Lung (tissue), 17 donors: ENCODE measurements at places on chromosomes 3 and 15.

DNA sequence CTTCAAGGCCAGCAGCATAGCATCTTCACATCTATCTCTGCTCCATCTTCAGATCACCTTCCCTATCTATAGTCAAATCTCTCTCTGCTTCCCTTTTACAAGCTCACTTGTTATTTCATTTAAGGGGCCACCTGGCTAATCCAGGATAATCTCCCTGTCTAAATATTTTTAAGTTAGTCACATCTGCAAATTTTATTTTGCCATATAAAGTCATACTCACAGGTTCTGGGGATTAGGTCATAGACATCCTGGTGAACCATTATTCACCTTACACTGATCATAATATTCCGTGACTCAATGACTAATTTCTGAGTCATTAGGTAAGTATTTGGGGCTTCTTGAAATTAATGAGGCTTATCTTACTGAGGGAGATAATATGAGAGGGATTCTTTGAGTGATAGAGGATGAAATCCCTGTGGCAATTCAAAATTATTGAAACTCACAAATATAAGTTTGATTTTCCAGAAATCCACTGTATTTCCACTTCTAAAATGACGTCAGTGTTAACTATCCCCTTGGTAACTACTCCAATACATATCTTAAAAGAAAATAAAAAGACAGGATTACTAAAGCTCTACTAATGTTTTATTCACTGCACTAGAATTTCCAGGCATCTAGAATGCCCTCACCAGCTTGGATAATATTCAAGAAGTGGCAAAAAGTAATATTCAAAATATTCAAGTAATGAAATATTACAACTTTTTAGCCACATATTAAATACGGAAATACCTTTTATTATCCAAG lies 93.7 kb upstream of the RBMS3 start:
- no peak for DNase-seq

DNA sequence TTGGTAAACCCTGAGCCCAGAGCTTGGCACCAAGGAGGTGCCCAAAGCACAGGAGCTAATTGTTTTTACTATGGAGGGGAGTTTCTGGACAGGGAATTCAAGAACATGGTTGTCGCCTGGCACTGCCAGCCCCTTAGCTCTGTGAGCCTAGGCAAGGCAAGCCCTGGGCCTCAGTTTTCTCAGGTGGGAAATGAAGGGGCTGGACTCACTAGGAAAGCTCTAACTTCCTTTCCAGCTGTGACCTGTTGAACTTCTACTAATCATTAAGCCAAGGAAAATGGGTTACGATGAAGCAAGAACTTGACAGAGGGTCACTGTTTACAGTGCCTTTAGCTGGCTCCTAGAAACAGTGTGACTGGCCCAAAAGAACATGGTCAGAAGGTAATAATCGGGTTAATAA lies 277.2 kb downstream of the SHQ1 start:
- DNase-seq: no peak

DNA sequence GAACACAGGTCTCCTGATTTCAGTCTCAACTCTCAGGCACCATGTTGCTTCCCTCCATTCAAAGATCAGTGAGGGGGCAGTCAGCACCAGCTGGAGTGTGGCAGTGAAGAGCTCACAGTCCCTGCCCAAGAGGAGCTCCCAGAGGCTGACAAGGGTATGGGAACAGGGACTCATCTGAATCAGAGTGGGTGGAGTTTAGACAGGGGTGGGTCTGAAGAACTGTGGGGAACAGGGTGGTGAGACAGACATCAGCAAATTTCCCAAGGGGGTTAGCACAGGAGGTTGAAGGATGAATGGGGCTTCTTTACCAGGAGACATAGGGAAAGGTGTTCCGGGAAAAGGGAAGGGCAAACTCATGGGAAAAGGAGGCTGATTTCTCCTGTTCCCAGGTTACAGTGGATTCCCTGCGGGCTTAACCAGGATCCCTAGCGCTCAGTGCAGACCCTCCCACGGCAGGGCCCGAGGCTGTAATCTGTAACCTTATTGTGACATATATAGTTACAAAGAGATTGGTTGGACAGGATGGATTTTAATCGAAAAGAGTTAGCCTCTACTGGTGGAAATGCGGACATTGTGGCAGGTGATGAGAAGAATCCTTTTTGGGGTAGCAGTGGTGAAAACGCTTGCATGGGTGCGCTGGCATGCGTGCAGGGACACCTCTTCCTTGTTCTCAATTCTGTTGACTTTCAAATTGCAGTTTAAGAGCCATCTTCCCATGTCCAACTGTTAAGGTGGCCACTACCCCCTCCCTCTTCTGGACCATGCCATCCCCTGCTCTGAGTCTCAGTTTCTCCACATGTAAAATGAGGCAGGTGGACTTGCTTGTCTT lies 160.3 kb downstream of the SMAD6 start:
- DNase-seq: no peak

DNA sequence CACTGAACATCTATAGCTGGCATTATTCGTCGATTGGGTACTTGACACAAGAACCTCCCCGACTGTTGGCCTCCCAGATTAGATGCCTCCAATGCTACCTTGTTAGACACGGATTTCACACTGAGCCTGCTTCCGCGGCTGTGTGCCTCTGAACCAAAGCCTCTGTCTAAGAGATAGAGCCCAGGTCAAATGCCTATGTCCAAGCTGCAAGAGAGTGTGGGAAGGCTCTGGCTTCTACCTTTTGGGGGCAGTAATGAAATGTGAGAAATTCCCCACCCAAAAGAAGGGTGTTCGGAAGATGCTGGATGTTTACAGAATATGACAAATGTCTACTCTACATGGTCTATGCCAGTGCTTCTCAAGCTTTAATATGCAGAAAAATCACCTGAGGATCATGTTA lies 2.0 kb upstream of the RPUSD2 start:
- DNase-seq: no peak

DNA sequence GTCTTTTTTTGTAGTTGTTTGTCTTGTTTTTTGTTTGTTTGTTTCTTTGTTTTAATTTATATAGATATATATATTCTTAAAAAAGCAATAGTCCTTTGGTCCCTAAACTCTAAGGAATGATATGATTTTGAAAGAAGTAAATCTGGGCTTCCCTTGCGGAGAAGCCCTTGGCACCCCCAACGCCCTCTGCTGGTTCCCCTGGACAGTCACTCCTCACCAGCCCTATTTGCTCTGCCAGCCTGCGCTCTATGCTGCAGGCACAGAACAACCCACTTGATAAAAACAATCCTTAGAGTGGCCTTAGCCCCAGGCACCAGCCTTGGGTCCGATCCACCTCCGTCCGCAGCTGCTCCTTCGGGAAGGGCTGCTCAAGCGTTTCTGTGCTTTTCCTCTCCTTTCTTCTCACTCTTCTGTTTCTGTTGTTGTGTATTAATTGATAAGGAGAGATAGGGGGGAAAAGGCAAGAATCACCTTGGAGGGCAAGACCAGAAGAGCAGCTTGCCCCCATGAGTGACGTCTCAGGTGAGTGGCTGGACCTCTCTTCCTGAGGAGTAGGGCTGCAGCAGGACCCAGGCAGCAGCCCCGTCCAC lies 13.7 kb upstream of the PARP6 start:
- DNase-seq: peak; percentile 9

DNA sequence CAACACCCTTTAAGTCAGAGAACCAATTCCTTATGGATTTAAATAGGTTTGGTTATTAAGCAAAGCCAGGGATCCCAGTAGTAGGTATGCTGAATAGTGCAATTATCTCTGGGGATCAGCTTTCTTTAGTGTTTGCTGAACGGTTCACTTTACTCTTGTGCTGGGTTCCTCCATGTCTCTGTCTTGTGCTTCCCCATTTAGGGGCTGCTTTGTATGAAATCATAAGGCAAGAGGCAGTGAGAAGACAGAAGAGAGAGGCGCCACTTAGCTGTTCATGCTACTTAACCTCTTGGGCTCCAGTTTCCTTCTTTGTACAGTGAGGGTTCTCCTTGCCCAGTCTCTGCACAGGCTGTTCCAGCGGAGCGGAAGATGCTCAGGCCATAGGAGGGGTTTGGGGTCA lies 3.5 kb downstream of the ST6GAL1 start:
- DNase-seq: no peak

DNA sequence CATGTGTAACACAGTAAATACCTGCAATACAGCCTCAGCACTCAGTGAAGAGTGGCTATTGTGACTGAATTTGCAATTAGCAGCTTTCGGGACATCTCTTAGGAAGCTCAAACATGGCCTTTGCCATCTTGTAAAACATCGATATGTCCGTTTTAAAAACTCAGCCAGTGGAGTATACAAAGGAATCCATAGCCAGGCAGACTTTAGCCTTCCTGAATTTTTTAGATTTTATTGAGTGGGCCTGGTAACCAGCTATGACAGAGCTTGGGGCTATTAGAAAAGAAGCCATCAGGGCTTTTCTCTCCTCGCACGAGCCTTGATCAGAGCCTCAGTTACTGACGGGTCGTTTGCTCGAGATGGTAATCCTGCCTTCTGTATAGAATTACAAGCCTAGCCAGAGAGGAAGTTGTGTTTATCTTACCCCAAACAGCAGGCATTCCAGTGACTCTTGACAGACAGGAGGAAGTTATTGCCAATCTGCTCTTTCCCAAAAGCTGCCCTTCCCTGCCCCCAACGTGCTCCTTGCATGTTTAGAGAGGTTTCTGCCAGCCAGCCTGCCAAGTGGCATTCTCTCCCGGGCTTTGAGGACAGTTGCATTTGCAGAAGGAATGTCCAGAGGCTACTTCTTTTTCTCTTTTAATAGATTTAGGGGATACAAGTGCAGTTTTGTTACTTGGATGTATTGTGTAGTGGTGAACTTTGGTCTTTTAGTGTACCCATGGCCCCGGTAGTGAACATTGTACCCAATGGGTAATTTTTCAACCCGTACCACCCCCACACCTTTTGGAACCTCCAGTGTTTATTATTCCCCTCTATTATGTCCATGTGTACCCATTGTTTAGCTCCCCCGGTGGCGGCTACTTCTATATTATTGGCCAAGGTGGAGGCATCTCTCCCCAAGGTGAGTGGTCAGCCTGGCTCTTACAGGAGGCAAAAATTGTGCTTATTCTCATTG lies 40.6 kb downstream of the ITPR1 start:
- peak; percentile 56 for DNase-seq

DNA sequence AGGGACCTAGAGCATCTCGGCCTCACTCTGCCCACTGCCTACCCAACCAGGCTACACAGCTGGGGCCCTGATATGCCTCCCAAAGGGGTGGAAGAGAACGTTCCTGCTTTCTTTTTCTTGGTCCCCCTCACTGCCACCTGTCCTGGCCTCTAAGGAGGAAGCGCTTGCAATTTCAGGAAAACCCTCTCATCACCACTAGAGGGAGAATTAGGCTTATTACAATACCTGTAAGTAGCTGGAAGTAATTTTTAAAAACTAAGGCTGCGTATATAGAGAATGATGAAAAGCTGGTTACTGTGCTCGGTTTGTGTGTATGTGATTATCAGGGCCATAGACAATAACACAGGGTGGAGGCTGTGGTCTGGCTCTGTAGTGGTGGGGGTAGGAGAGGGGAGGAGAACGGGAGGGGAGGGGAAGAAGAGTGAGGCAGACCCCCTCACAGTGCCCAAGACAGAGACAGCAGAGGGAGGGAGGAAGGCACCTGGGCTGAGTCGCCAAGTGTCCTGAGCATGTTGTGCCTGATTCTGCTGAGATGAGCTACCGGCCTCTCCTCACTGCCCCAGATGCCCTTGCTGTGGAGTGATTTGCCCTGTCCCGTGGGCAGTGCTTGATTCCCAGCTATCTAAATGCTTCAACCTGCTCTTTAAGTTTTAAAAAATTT lies 3.3 kb downstream of the GABRG3 start:
- DNase-seq: no peak

DNA sequence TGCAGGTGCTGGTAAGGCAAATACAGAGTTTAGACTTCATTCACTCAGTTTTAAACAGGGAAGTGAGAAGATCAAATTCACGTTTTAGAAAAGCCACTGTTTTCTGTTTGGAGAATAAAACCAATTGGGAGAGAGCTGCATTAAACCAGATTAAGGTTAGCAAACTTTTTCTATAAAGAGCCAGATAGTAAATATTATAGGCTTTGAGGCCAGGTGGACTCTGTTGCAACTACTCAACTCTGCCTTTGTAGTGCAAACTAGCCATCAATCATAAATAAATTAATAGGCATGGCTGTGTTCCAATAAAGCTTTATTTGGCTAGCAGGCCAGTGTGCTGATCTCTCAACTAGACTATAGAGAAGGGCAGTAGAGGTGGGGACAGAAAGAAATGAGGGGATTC lies 33.5 kb downstream of the SUCLG2 start:
- no peak for DNase-seq

- no peak for DNase-seq
Measured at GRCh38 chr3:119628816-119629445, 31.2 kb downstream of the PLA1A start.

- no peak for DNase-seq
Measured at GRCh38 chr3:152205097-152205593, 63.6 kb upstream of the MBNL1 start.

DNA sequence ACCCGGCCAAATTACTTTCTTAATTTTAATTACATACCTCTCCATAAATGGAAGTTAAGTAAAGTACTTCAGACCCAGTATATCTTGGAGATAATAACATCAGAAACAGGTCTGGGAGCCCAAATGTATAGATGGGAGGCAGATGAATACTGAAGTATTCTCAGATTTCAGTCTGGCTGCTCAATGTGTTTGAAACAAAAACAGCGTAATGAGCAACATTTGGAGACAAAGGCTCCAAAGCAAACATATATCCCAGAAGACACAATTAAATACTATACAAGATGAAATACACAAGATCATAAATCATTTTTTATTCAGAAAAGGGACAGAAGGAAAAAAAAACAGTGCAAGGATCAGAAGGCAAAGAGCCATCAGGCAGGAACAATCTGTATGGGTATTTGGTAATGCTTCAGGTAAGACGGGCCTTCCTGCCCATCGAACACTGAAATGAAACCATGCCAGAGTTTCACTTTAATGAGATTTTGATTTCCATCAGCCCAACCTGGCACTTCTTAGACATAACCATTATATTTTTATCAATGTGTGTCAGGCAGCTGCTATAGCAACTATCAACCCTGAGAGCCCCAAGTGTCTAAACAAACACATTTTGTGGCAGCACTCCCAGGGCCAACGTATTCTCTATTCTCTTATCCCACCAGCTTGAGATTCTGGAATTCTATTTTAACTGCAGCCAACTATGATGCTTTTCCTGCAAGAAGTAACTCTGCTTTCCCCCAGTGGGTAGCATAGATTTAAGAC lies 210.8 kb downstream of the STT3B start:
- peak; percentile 73 for DNase-seq

DNA sequence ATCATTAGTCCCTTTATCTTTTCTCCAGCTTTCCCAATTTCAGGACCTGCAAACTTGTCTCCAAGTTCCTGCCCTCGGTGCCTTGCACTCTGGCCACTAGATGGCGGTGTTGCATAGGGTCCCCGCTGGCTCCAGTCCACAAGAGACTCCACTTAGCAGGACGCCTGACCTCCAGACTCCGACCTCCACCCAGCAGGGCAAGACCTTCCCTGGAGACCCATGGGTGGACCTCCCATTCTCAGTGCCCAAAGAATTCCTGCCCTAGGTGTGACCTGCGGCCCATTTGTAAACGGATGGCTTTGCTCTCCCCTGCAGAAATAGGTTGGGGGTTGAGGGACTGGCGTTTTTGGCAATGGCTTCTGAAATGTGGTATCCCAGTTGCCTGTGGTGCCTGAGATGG lies 82.6 kb downstream of the LSM3 start:
- peak; percentile 90 for DNase-seq

DNA sequence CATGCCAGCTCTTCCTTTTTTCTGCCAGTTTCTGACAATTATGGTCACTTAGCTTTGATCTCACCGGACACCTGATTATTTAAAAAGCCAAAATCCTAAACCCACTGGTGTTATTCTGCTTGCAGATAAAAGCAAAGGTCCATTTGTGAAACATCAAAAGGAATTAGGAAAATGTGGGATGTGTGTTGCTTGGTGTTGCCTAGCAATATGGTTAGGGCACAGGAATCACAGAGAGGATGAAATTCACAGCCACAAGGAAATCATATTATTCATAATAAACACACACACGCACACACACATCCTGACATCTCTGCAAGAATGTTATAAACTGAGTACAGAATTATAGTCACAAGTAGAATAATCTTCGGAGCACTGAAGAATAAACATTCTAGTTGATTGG lies 89.3 kb upstream of the BHLHE40 start:
- peak; percentile 71 for DNase-seq
